GM04504 (cell line): ENCODE measurements at places on chromosomes 6 and 20.

DNA sequence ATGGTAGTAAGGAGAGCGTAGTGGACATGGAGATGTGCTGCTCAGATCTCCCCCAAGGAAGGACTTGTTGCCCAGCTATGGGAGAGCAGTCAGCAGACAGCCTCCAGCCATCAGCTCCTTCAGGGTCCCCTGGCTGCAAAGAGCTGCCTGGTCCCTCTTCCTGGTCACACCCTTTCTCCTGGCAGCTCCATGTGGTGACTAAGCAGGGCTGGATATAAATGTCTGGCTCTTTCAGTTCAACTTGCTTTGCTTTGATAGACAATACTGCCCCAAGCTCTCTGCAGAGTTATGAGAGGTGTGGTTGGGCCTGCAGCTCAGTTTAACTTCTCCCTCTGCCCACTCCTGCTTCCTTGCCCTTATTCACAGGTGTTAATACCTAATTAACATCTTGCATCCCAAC, 64.1 kb upstream of the DDR1 start:
- DNase-seq = peak; percentile 69

DNA sequence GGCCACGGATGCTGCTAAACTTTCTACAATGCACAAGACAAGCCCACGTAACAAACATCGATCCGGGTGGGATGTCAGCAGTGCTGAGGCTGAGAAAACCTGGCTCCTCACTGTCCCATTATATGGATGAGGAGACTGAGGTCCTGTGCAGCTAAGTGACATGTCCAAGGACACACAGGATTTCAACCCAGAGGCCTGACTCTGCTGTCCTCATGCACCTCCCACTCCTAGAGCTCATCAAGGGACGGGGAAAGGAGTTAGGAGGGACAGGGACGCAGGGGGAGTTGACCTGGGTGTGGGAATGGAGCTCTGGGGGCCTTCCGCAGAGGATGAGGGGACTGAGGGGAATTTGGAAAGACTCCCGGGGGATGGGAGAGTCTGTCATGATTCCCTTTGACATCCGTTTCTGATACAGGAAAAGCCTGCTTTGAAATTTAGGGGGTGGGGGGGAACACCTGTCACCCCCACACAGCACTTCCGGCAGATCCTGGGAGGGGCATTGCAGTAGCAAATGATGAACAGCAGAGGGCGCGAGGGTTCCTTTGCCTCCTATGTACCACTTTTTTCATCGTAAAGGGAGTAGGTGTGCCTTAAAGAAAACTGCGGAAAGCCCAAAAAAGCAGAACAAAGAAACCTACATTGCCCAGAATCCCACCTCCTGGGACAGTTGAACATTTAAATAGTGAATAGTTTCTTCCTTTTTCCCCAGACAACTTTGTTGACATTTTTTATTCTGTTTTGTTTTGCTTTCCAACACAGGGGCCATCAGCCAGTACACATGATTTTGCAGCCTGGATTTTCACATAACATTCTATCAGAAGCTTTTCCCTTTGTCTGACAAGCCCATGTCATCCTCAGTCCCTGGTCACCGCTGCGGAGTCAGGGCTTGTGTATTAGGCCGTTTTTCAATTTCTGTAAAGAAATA, 48.6 kb downstream of the SLC2A10 start:
- no peak for DNase-seq

DNA sequence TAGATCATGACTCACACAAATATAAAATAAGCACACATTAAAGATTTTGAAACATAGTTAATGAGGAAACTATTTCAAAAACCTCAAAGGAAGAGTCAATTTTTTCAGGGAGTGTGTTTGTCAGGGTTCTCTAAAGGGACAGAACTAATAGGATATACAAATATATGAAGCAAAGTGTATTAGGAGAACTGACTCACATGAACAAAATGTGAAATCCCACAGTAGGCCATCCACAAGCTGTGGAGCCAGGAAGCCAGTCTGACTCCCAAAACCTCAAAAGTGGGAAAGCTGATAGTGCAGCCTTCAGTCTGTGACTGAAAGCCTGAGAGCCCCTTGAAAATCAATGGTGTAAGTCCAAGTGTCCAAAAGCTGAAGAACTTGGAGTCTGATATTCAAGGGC, 898.0 kb upstream of the EYS start:
- no peak for DNase-seq

- no peak for DNase-seq
Observed at GRCh38 chr6:110408901-110409300, 6.5 kb downstream of the DDO start.
